ENCODE measurements at places on chromosomes 3 and 15.

- DNase-seq, result no peak
Measured at GRCh38 chr15:78429477-78429876, 8.5 kb upstream of the IREB2 start.

DNA sequence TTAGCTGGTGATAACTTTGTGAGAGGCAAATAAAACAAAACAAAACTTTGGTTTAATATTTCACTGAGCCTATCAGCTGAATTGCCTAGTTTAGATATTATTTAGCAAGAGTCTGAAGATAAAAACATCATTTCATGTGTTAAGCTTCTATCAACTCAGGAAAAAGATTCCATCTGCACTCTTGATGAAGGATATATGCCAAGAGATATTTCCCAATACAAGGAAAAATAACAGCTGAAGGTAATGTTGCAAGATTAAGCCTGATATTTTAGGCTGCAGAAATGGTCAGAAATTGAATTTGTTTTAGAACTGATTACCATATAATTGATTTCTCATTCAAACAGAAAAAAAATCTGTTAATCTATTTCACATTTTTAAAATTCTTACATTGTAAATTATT is 77.2 kb upstream of the SLITRK3 start:
- DNase-seq, result no peak

DNA sequence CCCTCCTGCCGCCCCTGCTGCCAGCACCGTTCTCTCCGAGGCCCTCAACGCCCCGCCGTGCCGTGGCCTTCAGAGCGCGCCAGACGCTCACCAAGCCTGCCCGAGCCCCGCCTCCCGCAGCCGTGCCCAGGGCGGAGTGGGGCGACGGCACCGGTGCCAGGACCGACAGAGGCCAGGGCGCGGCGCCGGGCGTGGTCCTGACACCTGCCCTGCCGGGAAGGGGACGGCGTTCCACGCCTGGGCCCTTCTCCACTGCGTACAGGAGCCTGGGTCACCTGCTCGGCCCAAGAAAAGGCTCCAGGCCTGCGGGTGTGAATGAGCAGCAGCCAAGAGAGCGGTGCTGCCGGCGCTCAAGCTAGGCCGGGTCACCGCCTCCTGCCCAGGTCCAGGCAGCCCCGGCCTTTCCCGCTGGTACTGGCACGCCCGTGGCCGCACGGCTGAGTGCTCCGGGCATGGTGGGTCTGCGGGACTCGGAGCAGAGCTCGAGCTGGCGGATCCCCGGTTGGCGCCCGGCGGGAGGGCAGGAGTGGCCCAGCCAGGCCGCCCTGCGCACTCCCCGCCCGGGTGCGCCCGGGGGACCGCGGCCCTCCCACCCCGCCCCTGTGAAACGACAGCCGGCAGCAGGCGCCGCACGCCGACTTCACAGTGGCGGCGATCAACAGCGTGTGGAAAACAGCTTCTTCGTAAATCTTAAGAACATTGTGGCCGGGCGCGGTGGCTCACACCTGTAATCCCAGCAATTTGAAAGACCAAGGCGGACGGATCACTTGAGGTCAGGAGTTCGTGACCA is 4.2 kb downstream of the OCA2 start:
- DNase-seq, result no peak

- no peak for DNase-seq
Measured at GRCh38 chr15:78177447-78177873, 28.3 kb downstream of the IDH3A start.

- DNase-seq, result no peak
Measured at GRCh38 chr3:48997714-48998637, 7.9 kb downstream of the P4HTM start.

DNA sequence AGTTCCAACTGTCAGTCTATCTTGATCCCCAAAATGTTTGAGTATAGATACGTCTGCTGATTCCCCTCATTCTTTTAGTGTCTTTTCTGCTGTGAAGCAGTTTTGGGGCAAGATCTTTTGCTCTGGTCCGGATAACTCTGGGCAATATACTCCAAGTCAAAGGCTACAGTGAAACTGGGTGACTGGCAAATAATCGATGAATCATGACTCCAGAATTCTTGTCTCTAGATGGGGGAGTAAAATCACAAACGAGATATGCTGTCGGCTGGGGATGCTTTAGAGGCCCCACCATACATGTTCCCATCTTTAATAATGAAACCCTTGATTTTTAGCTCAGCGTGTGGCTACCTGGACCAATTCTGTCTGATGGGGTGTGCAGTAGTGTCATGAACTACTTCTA is 76.5 kb downstream of the KLF13 start:
- no peak for DNase-seq

GRCh38 chr3:184795522-184796190 is 16.3 kb upstream of the VPS8 start:
- DNase-seq, result no peak

Data from MV-4-11 (cell line).